ENCODE measurements at places on chromosomes 5 and 9.

DNA sequence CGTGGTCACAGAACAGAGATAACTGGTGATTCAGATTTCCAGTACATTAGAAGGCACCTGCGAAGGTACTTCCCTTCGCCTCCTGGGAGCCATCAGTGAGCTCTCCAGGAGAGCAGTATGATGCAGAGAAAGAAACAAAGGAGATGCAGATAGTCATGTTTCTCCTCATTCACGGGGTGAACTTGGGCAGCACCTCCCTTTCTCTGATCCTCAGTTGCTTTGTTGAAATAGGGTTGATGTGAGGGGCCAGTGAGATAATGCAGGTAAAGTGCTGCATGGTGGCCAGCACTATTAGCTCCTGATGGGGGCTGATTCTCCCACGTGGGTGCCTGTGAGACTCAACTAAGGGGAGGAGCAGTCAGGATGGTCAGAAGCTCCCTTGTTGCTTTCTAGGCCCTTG is 46.6 kb upstream of the ZNF169 start:
- DNase-seq: no peak

- no peak for DNase-seq
Observed at GRCh38 chr5:90994796-90995195, 388.3 kb downstream of the ARRDC3 start.

DNA sequence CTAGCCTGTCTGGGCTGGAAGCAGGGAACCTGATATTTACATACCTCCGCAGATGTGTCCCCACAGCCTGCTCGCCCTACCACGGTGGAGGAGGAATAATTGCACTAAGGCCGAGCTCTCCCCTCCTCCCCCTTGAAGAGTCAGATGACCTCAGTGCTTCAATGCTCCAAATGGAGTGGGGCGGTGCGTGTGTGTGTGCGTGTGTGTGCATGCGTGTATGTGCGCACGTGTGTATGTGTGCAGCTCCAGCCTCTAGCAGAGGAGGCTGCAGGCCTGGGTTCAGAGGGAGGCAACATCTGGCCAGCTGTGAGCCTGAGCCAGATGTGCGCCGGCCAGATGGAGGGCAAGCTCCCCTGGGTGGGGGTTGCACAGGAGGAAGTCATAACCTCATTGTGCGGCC is 90.5 kb downstream of the NRG2 start:
- no peak for DNase-seq

- DNase-seq: no peak
Observed at GRCh38 chr5:174454464-174454863, 269.9 kb upstream of the MSX2 start.

Data from fibroblast of skin of abdomen (primary cell).